Muscle of leg (tissue), 16 donors: ENCODE measurements at places on chromosomes 6 and 20. TPM values are rescaled to one million over a fixed set of nuclear protein-coding genes. Genes with fewer than 3 reads are reported as not detected.

DNA sequence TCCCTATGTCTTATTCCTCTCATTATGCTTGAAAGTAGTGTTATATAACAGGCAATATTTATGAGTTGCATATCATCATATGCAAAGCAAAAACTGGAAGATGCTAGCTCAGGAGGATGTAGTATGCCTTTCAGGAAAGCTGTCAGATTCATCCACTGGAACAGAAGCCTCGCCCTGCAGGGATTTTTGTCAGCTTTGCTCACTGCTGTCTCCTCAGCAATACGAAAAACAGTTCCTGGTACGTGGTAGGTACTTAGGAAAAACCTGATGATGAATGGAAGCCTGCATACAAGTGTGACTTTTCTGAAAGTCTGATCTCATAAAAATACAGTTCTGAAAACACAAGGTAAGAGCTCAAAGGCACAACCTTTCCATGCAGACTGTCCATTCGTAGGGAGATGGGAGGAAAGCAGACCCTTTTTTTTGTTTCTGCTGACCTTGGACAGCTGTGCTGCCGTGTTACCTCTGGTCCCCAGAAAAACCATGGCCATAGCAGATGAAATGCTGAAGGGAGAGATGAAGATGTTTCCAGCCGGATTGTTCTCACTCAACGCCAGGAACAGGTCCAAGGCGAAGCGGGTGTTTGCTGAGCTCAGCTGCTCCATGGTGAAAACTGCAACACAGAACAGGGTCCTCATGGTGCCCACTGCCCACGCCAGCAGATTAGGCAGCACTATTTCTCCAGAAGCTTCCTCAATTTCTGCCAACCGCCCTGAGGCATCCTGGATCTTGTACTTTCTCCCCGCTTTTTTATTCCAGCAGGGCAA, 1.5 kb downstream of the SERPINB1 start:
- H3K36me3 ChIP-seq: peaks cover 15% of the 10 kb centered on the region
- no peak for DNase-seq
- H3K27me3 ChIP-seq: no peaks in the 10 kb centered on the region
- peaks cover 24% of the 10 kb centered on the region for H3K4me1 ChIP-seq
- H3K4me3 ChIP-seq: no peak overlapping the region

DNA sequence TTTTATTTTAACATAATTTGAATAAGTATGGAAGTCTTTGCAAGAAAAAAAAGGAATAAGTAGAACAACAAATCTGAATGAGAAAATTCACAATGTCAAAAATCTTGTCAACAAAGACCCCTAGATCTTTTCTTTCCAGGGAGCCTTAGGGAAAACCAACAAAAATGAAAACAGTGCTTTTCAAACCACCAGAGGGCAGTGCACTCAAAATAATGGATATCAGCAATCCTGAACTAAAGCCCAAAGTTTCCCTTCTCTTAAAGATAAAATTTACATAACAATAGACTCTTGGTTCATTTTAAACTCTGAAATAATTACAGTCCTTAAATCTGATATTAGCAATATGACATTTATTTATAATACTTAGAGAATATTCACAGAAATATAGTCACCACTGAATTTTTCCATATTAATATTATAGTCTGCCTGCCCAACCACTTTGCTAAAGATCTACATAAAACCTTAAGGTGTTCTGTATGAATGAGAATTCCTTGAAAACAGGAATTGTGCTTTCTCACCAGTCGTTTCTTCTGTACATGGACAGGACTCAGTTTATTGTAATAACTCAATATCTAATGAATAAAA, 105.3 kb upstream of the BMP5 start:
- H3K27ac ChIP-seq: no peak overlapping the region
- peak; percentile 71 for DNase-seq
- no peak overlapping the region for H3K4me3 ChIP-seq
- H3K4me1 ChIP-seq: peaks cover 2% of the 10 kb centered on the region
- no peaks in the 10 kb centered on the region for H3K36me3 ChIP-seq
- H3K27me3 ChIP-seq: no peaks in the 10 kb centered on the region

GRCh38 chr20:11117808-11118528, 444.2 kb upstream of the JAG1 start:
- H3K4me1 ChIP-seq: no peaks in the 10 kb centered on the region
- no peak for DNase-seq
- H3K4me3 ChIP-seq: no peak overlapping the region

DNA sequence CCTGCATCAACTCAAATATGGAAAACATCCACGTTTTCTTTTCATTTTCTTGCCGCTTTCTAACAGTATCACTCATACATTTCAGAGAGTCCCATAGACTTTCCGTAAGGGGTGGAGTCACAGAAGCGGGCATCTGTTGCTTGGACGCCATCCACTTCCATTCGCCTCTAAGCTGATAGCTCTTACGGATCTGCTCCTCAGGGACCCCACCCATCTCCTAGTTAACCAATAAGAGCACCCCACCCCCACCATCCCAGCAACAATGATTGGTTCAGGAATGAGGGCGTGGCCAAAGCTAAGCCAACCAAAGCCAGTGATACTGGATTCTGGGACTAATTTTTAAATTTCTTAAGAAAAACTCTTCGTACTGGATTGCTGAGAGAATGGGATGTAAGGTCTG, 42.4 kb downstream of the SLC2A10 start:
- H3K4me1 ChIP-seq: no peaks in the 10 kb centered on the region
- no peak overlapping the region for H3K4me3 ChIP-seq
- H3K36me3 ChIP-seq: no peaks in the 10 kb centered on the region
- H3K27ac ChIP-seq: no peak overlapping the region
- DNase-seq: no peak

DNA sequence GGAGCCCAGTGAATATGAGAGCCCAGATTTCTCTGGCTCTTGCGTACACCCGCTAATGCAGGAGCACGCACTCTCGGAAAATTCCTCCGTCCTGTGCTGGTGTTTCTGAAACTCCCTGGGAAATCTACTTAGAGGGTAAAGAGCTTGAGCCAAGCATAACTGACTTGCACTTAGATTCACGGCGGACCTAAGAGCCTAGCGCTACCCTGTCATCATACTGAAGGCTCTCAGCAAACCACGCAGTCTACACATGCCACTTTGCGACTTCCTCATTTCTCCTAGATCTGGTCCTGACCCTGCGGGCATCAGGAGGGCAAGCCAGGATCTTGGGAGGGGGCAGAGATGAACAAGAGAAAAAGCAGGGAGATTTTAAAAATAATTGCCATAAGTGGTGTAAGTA, 324.7 kb downstream of the CD83 start:
- DNase-seq: peak; percentile 41
- no peaks in the 10 kb centered on the region for H3K36me3 ChIP-seq
- H3K4me1 ChIP-seq: peaks cover 24% of the 10 kb centered on the region
- H3K27ac ChIP-seq: no peak overlapping the region
- H3K4me3 ChIP-seq: no peak overlapping the region

GRCh38 chr6:129593233-129593564, 116.8 kb downstream of the ARHGAP18 start:
- no peak overlapping the region for H3K4me3 ChIP-seq
- no peaks in the 10 kb centered on the region for H3K4me1 ChIP-seq
- no peak overlapping the region for H3K27ac ChIP-seq
- no peaks in the 10 kb centered on the region for H3K27me3 ChIP-seq
- peaks cover 11% of the 10 kb centered on the region for H3K36me3 ChIP-seq

GRCh38 chr20:62043131-62043914, 22.4 kb downstream of the TAF4 start:
- no peaks in the 10 kb centered on the region for H3K36me3 ChIP-seq
- DNase-seq: no peak
- H3K4me1 ChIP-seq: peaks cover 5% of the 10 kb centered on the region
- H3K4me3 ChIP-seq: no peak overlapping the region
- no peak overlapping the region for H3K27ac ChIP-seq

- H3K4me1 ChIP-seq: peaks cover 2% of the 10 kb centered on the region
- no peaks in the 10 kb centered on the region for H3K27me3 ChIP-seq
- DNase-seq: no peak
- H3K27ac ChIP-seq: no peak overlapping the region
These were observed 214.0 kb downstream of the CLIC5 start for GRCh38 chr6:45801471-45802289.

DNA sequence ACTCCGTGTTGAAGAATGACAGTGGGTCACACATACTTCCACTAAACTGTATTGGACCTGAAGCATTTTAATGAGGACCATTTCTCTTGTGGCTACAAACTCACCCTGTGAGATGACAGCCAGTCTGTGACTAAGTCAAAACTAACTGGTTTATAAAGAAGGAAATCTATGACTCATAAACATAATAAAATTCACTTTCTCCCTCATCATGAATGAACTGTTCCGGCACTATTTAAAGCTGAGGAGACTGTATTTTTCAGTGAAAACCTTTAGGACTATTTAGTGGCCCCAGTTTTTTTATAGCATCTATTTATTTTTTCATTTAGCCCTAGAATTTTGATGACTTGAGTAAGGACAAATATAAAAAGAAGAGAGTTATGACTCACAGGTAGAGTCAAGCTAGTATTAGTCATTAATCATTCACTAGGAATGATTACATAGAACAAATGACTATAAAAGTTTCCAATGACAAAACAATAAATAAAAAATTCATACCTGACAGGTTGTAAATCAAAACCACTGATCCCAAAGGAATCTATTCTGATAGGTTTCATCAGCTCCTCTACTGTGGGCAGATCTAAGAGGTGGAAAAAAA, 34.2 kb downstream of the CEP162 start:
- peaks cover 8% of the 10 kb centered on the region for H3K36me3 ChIP-seq
- no peaks in the 10 kb centered on the region for H3K4me1 ChIP-seq
- DNase-seq: no peak
- no peak overlapping the region for H3K27ac ChIP-seq
- no peak overlapping the region for H3K4me3 ChIP-seq

DNA sequence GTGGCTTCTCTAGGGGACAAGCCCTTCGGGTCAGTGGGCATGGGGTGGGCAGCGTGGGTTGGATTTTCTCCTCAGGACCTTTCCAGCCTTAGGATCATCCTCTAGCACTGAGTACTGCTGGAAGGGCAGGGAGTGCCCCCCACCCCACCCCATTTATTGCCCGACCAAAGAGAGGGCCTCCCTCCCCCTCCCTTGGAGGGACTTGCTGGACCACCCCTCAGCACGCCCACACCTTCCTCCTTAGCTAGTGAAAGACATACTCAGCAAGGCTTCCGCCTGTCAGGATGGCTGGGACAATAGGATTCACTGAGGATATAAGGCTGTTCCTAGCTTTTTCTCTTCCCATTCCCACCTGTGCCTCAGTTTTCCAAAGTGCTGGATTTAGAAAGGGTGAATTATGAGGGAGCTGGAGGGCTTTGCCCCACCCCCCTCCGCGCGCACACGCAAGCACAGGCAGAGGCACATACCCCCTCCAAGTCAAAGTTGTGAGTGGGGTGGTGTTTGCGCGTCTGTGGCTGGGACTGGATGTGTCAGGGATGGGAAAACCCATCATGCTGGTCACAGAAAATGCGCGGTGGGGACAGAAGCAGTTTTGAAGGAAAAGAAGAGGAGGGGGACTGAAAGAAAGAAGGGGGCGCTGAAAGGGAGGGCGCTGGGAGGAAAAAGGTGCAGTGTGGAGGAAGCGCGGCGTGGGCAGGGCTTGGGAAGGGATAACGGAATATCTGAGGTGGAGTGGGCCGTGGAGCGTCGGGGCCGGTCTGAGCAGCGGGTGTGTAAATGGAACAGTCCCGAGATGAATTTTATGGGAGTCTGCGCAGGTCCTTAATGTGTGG, 693 bp upstream of the SLC29A1 start:
- peak overlapping the region; percentile 42 for H3K4me3 ChIP-seq
- H3K27me3 ChIP-seq: no peaks in the 10 kb centered on the region
- peaks cover 87% of the 10 kb centered on the region for H3K4me1 ChIP-seq

- H3K27ac ChIP-seq: peak overlapping the region; percentile 7
- H3K4me3 ChIP-seq: no peak overlapping the region
- H3K27me3 ChIP-seq: no peaks in the 10 kb centered on the region
- peaks cover 8% of the 10 kb centered on the region for H3K4me1 ChIP-seq
- DNase-seq: no peak
These were observed 22.4 kb upstream of the MROH8 start for GRCh38 chr20:37201827-37202162.

DNA sequence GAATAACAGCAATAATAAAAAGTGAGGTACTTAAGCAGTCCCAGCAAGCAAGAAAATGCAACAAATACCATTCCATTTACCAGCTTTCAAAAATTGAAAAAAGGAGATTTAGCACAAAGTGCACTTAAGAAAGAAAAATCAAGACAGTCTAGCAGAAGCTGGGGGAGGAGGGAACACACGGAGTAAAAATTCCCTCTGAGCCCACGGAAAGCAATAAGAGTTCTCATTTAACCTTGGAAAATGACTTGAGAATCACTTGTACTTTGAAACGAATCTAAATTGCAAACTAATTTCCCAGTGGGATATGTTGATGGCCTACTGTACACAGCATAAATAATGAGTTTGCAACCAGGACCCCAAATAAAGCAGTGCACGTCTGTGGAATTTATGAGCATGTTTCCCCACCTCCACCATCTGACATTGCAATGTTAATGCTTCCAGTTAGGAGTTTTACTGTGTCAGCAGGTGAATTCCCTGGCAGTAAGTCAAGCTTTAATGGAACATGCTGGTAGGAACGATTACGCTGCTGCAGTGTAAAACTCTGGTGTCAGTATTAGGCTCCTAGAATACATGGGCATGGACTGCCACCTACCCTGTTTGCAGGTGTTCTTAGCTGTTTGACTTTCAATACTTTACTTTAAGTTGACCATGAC, 386.8 kb downstream of the HDGFL1 start:
- peaks cover 2% of the 10 kb centered on the region for H3K4me1 ChIP-seq
- H3K27ac ChIP-seq: no peak overlapping the region
- H3K36me3 ChIP-seq: no peaks in the 10 kb centered on the region
- DNase-seq: peak; percentile 57

DNA sequence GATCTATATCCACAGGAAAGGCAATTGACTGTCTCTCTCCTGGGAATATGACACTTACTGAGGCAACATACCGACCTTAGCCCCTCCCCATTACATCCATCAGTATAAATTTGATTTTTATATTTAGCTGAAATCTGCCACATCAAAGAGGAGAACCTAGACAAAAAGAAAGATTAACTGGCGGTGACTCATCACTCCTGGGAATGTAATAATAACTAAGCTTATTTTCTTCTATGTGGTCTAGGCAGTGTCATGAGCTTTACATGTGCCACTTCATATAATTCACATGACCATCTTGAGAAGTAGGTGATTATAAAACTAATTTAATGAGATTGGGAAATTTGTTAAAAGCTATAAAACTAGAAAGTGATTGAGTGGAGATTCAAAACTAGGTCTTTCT, 520.0 kb upstream of the HS3ST5 start:
- H3K4me3 ChIP-seq: no peak overlapping the region
- H3K36me3 ChIP-seq: no peaks in the 10 kb centered on the region
- H3K4me1 ChIP-seq: no peaks in the 10 kb centered on the region
- H3K27ac ChIP-seq: no peak overlapping the region
- DNase-seq: no peak

DNA sequence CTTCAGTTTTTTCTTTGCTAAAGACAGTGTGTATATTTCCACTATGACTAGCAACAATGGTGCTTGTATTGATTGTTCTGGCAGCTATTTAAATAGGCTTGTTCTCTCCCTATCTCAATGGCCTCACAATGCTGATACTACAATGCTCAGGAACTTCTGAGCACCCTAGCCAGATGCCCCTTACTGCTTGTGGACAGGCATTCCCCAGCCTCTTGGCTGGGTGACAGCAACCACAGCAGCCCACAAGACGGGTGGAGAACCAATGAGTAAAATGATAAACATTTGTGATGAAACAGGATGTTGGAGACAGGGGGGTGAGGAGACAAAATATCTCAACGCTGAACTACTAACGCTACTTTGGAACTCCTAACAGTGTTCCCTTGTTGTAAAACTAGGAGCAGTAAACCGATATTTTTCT, 42.3 kb downstream of the HIVEP2 start:
- peak; percentile 46 for DNase-seq
- H3K36me3 ChIP-seq: no peaks in the 10 kb centered on the region
- no peaks in the 10 kb centered on the region for H3K27me3 ChIP-seq
- H3K4me1 ChIP-seq: peaks cover 11% of the 10 kb centered on the region
- H3K4me3 ChIP-seq: no peak overlapping the region

SIRPA gene
- 13.3 TPM for total RNA-seq

TRIM10 gene
- total RNA-seq: 0.18 TPM

PACRG gene
- 1.8 TPM for total RNA-seq

LY6G6D gene
- 0.58 TPM for total RNA-seq

NOTCH4 gene
- 14.0 TPM for total RNA-seq

DNAH8 gene
- 2.2 TPM for total RNA-seq
